Suppressor macrophage treated with lipopolysaccharide for 1 hour (primary cell): ENCODE measurements at places on chromosomes 4 and X.

GRCh38 chr4:10097906-10098779, 18.5 kb downstream of the WDR1 start:
- DNase-seq, result no peak

DNA sequence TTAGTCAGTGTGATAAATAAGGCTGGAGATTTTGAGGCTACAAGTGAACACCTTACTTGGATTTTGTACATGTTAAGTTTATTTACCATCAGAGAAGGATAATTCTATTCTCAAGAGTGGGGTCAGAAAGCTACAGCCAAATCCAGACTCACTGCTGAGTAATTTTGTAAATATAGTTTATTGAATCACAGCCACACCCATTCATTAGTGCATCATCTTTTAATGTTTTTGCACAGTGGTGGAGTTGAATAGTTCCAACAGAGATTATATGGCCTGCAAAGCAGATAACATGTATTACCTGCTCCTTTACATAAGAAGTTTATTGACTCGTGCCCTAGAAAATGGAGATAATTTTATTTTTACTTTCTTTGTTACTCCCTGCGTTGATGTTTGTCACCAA, 60.4 kb downstream of the PCDH18 start:
- no peak for DNase-seq

DNA sequence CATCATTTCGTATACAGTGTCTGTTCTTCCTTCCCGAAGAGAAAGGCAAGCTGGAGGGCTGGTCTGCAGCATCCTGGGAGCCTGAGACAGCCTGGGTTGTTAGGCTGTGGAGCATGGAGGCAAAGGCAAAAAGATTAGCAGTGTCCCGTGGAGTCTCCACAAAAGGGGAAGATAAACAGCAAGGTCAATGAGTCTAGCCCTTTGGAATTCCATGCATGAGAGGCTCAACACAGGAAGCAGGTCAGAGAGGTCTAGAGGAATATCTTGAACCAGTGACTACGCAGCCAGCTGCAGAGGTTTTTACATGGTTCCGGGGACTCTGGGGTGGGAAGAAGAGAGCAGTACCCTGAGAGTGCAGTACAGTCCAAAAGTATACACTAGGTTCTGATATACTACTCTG, 12.2 kb upstream of the MCF2 start:
- DNase-seq, result no peak

DNA sequence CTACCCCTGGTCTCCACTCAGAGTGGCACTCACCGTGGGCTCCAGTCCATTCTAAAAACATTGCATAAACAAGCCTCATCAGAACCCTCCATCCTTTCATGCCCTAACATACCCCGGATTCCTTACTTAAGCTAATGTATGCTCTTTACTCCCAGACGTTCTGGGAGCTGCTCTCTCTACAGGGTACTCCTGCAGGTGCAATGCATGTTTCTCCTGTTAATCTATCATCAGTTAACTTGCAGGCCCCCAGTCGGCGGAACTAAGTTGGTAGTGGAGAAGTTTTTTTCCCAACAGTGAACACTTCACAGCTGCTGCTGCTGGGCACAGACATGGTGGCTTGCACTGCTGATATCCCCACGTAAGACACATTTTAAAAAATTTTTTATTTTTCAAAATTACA, 161.6 kb upstream of the FAT1 start:
- DNase-seq, result no peak

DNA sequence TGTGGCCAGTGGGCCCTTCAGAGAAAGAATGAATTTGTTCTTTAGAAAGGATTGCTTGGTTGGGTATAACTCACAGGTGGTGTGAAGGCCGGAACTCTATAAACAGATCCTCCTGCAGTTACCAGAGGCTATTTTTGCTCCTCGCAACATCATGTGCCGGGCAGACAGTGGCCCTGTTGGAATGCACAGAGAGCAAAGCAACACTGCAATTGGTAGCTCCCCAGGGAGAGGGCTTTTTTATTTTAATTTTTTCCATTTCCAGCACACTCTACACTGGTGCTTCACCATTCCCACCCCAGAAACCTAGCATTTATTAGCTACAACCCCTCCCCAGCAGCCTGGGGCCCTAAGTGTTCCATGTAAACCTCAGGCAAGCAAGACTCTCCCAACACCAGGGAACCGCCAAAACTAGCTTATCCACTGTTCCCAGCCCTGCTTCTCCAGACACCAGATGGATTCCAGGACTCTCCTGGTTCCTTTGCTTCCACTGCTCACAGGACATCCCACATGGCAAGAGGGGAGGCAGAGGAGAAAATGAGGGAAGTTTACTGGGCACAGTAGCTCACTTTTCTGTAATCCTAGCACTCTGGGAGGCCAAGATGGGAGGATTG, 75.1 kb upstream of the TMEM164 start:
- DNase-seq, result no peak

DNA sequence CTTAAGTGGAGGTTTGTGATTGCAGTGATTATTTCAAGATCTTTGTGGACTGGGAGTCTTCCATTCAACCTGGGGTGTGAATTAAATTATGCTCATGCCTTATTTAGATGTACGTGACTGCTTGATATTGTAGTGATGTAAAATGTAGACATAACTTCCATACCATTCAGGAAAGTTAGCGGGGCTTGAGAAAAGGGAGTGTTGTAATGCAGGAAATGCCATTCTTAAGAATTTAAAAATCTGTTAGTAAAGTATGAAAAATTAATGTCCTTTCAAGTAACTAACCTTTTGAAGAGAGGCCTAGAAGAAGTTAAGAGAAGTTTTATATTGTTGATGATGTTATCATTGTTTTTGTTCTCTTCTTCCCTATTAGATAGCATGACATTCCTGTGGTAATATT, 318.2 kb downstream of the CCSER1 start:
- DNase-seq, result no peak

GRCh38 chrX:65994519-65995506, 45.1 kb downstream of the VSIG4 start:
- no peak for DNase-seq

DNA sequence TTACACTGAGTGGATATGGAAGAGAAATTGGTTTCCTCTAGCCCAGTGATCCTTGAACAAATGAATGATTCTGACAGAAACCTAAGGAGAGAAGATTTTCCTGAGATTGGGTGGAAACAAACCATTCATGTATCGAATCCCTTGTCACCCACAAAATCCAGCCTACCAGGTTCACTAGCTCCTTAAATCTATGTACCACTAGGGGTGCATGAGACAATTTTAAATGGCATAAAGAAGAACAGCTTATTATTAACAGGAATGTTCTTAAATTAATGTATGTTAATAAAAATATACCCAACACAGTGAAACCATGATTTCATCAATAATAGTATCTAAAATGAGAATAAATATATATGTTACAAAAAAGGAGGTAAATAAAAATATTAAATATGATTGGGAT, 118.4 kb upstream of the LNX1 start:
- DNase-seq, result no peak
